ENCODE measurements at places on chromosomes 3 and 15.

- no peak for DNase-seq
These were observed 338.5 kb upstream of the UMPS start for GRCh38 chr3:124391774-124392173.

DNA sequence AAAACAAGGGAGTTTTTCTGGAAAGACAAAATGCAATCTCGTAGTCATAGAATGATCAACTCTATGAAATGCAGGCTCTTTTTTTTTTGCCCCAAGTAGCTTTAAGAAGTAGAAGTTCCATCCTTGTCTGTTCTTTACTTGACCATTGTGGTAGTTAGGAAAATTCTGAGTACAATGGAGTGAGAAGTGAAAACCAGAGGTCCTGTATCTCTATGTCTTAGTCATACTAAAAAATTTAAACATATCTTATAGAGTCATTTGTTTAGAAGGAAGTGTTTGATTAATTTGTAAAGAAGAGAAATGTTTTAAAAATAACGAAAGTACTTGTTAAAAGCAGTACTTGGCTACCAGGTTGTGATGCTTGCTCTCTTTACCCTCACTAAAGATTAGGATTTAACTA is 52.4 kb downstream of the PRKCI start:
- DNase-seq = no peak

- no peak for DNase-seq
These were observed 2.4 kb upstream of the MAGI1 start for GRCh38 chr3:66041116-66041515.

GRCh38 chr3:9088441-9089353 is 125.4 kb upstream of the RAD18 start:
- DNase-seq = no peak

DNA sequence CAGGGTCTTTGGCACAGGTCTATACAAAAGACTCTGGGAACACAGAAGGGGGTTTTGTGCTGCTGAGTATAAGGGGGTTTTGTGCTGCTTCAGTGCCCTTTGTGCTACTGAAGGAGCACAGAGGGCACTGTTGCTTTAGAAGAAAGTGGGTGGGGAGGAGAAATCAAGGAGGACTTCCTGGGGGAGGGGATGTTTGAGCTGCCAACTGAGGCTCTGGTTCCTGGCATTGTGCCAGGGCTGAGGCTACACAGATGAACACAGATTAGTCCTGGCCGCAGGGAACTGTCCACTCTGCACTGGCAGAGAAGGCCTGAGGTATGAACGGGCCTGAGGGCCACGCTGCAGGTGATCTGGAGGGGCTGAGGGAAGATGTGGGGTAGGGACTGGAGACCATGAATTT is 32.2 kb upstream of the SEC13 start:
- DNase-seq = no peak

DNA sequence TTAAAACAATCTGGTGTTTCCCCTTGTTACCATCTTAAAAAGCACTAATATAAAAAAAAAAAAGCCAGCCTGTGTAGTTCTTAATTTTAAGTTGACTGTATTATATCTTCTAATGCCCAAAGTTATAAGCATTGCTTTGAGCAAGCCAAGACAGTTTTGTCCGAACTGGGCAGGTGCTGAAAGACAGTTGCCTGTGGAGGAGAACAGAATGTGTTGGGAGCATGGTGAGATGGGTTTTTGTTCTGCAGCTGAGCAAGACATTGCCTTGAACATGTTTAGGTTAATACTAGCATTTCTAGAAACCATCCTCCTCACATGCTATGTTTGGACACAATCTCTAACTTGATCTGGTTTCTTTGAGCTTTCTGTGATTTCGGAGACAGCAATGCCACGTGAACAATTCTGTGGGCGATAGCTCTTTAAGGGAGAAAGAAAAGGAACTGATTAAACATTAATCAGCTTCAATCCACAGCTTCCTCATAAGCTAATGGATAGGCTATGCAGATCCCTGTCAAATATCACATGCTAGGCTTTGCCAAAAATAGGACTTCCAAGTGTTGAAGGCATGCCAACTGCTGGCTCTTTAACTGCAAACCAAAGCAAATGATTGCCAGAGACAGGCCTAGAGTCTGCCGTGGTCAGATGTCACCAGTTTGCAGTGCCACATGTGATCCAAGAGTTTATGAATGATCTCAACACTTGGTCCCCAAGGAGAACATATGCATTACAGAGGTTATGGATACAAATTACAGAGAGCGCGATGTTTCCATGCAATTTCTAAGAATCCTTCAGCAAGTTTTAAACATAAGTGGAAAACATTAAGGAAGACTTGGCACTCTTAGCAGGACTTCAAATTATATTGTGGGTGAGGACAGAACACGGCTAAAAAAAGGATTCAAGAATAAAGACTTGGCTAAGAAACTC is 428.1 kb downstream of the ROBO2 start:
- no peak for DNase-seq

GRCh38 chr3:188082031-188082430 is 71.9 kb upstream of the LPP start:
- no peak for DNase-seq

- peak; percentile 40 for DNase-seq
These were observed 179.0 kb downstream of the P3H2 start for GRCh38 chr3:189941679-189942078.

DNA sequence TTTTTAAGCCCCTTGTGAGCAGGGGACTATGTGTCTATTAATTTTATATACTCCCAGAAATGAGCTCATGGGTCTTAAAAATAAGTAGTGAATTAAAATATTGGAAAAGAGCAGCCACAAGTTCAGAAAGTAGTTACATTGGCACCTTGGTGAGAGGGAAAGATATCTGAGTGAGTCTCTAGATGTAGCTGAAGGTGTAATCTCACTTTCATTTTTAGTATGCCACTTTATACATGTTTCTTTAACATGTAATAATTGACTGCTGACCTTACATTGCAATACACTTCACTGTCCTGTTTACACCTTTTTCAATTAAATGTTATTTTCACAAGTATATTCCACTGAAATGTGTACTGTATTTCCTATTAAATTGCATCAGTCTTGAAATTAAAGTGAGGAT is 12.1 kb upstream of the PAK6 start:
- no peak for DNase-seq

GRCh38 chr3:127482216-127483004 is 108.1 kb downstream of the TPRA1 start:
- no peak for DNase-seq

All from activated CD4-positive, alpha-beta T cell treated with anti-CD3 and anti-CD28 coated beads for 48 hours (primary cell).